Head of caudate nucleus (tissue), 42 donors: ENCODE measurements at places on chromosomes 1 and 21.
A peak's percentile ranks its signal among the peaks of the same experiment; 100 is the strongest.

- DNase-seq: no peak
Observed at GRCh38 chr1:30322859-30323257, 400.5 kb downstream of the MATN1 start.

DNA sequence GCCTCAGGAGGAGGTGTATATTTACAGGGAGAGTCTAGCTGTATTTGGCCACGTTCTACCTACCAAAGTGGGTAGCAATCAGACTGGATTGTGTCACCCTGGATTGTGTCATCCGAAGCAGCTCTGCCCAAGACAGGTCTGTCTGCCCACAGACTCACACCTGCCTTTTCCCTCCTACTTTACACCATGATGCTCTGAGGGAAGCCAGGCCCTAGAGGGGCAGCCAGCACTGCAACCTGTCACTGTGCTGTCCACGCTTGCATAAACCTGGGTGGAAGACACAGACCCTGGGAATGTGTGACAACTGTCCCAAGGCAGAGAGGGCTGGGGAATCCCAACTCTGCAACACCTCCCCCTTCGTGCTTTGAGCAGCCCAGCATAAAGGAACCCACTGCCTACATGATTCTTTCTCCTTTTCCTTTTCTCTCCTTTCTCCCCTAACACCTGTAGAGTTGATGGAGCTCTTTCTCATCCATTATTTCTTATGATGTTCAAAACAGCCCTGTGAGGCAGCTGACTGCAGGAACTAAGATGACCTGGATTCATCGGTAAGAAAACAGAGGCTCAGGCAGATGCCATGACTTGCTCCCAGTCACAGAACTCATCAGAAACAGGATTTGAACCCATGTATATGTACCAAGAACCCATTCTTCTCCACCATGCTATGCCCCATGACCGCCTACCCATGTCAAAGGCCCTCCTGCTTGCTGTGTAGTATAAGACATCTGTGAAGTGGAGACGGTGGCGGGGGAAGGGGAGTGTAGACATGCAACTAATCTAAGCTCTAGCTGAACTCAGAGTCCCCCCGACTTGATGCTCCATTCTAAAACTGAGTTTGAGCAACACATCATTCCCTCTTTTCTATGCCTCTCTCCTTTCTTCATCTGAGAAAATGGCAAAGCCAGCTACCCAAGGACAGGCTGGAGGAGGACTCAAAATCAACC lies 55.9 kb downstream of the ITPKB start:
- no peak for DNase-seq

DNA sequence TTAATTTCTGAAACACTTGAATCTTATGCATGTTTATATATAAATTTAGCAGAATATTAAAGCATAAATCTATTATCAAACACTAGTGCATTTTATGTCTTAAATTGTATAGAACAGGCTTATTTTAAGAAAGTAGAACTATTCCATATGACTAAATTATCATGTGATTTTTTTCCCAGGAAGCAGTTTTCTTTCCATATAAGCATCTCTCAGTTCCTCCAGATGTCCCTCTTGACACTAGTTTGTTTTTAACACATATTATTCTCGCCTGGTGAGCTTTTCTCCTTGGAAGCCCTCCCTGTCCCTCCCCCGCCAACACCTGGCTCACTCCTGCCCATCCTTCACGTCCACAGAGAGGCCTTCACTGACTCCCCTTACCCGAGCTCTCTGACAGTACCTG lies 48.3 kb upstream of the BCAR3 start:
- no peak for DNase-seq

GRCh38 chr1:156805766-156806511 lies 10.7 kb downstream of the SH2D2A start:
- no peak for DNase-seq

DNA sequence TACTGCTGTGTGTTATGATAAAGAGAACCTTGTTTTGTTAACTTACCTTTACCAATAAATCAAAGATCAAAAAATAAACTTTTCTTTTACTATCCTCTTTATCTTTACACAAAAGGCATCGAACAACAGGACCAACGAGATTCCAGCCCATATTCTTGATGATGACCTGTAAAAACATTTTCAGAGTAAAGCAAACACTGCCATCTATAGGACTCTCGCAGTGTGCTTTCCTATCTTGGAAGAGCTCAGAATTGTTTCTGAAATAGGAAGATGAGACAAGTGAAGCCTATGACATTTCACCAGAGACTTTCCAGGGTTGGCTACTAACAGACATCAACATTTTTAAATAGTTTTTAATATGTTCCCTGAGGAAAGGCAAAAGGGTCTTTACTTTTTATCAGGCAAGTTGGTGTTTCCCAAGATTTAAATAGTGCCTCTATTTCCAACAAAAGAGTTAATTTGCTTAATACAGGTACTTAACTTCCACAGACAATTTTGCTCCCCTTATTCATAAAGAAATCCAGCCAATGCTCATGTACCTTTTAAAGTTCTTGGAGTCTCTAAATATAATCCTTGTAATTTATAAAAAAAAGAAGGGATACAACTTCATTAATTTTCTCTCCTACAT lies 7.3 kb downstream of the GLMN start:
- DNase-seq: no peak

DNA sequence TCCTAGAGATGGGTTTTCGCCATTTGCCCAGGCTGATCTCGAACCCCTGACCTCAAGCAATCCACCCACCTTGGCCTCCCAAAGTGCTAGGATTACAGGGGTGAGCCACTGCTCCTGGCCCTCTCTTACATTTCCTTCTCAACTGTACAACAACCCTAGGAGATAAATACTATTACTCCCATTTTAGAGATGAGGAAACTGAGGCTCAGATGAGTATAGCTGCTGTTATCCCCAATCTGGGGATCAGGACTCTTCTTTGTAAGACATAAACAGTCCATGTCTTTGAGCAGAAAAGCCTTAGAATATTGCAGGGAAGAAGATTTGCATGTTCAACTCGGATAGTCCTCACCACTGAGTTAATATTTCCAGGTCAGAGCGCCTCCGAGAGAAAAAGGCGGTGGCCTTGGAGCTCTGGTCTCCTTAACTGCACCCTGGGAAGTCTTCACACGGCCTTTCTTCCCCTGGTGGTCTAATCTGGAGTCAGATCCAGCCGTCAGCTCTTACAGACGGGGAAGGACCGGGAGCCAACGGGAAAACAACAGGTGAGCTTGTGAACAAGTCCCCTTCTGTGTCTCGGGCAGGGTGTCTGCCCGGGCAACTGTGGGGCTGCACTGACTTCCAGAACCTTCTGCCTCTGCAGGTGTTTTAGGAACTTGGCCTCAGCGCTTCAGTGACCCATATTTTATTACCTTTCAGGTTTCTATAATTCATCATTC lies 5.9 kb upstream of the OLIG1 start:
- no peak for DNase-seq

GRCh38 chr1:184912392-184912791 lies 61.9 kb downstream of the NIBAN1 start:
- no peak for DNase-seq

GRCh38 chr1:226308166-226308722 lies 720 bp downstream of the LIN9 start:
- DNase-seq: peak; percentile 9

GRCh38 chr1:42931911-42932422 lies 26.7 kb downstream of the SLC2A1 start:
- DNase-seq: peak; percentile 39
